Gastroesophageal sphincter (tissue), 4 donors: ENCODE measurements at places on chromosomes 12 and 14. TPM values are rescaled to one million over a fixed set of nuclear protein-coding genes. Genes with fewer than 3 reads are reported as not detected.

A2M gene
- total RNA-seq: 268 TPM

MTHFD1 gene
- 54.5 TPM for total RNA-seq

KRT71 gene
- total RNA-seq: not detected

VWF gene
- 94.3 TPM for total RNA-seq

EML5 gene
- total RNA-seq: 3.9 TPM

GLT1D1 gene
- total RNA-seq: 0.27 TPM

ASCL1 gene
- total RNA-seq: not detected

PSMA3 gene
- 103 TPM for total RNA-seq

DNA sequence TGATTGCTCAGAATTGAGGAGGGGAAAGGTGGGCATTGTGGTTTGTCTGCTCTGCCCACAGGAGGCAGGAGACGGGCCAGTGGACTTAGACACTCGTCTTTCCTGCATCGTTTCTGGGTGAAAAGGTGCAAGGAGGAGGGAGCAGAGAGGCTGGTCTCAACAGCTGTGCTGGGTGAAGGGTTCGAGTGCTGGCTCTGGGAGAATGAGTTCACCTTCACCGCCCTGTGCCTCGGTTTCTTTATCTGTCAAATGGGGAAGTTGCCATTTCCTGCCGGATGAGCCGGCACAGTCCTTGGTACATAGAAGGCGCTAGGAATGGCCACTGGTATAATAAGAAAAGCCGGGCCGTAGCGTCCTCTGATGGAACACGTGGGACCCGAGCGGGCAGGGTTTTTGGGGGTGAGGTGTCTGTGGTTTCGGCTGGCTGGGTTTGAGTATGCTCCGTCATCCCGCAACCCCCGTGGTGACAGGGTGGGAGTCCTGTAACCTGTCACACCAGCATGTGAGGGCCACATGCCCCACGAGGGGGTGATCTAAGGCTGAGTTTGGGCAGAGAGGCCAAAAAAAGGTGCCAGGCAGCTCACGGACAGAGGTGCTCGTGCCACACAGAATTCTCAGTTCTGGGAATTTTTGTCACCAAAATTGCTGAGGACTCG is 7.3 kb downstream of the BCL7A start:
- no peak for ATAC-seq

- ATAC-seq: no peak
These were observed 186.5 kb upstream of the HMGA2 start for GRCh38 chr12:65637774-65638173.

- ATAC-seq: peak; percentile 52
These were observed 619 bp upstream of the NTN4 start for GRCh38 chr12:95790917-95791849.

DNA sequence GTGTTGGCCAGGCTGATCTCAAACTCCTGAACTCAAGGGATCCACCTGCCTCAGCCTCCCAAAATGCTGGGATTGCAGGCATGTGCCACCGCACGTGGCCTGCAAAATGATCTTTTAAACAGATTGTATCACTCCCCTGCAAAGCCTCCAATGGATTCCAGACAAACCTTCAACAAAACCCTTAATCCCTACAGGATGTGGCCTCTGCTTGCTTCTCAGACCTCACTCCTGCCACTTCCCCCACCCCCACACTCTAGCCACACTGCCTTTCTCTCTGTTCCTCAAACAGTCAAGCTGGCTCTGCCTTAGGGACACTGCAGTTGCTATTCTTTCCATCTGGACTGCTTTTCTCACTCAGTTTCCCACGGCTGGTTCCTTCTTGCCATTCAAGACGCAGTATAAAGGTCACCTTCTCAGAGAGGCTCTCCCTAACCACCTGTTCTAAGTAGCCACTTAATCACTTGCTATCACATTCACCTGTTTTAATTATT is 47.3 kb upstream of the TMED10 start:
- no peak for ATAC-seq

- ATAC-seq: no peak
These were observed 315.3 kb downstream of the MED13L start for GRCh38 chr12:115962216-115962615.

GRCh38 chr14:68935761-68936214 is 43.3 kb downstream of the ACTN1 start:
- ATAC-seq: peak; percentile 52

DNA sequence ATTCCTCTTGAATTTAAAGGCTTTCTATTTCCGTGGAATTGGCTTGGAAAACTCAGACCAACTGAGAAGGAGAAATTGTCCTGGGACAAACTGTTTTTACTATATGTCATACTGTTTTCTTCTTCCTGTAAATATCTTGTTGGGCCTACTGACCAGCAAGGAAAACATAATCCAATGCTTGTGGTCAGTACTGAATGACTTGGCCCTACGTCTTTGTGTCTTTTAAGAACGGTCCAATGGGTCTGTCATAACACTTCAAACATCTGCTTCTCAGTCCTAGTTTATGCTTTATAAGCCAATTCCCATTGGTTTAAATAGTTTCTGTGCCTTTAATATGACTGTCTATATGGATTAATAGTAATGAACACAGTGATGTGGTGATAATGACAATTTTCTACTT is 248.5 kb upstream of the DDHD1 start:
- ATAC-seq: no peak

- no peak for ATAC-seq
These were observed 53.2 kb downstream of the AMN start for GRCh38 chr14:102975662-102976061.

DNA sequence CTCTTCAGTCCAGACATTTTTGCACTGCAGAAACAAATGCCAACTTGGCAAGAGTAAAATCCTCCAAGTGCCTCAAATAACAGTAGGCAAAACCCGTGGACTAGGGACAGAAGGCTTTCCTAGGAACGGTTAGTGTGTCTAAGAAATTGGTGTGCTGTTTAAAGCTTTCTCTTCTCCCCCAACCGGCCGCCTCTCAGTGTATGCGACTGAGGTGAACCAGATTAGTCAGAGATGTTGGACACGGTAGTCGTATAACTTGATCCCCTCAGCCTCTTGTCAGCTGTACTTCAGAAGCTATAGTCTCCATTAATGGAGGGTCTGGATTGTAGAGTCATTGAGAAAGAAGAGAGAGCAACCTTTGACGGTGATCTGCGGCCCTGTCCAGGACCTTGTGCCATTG is 21.7 kb downstream of the PPFIBP1 start:
- ATAC-seq: no peak

DNA sequence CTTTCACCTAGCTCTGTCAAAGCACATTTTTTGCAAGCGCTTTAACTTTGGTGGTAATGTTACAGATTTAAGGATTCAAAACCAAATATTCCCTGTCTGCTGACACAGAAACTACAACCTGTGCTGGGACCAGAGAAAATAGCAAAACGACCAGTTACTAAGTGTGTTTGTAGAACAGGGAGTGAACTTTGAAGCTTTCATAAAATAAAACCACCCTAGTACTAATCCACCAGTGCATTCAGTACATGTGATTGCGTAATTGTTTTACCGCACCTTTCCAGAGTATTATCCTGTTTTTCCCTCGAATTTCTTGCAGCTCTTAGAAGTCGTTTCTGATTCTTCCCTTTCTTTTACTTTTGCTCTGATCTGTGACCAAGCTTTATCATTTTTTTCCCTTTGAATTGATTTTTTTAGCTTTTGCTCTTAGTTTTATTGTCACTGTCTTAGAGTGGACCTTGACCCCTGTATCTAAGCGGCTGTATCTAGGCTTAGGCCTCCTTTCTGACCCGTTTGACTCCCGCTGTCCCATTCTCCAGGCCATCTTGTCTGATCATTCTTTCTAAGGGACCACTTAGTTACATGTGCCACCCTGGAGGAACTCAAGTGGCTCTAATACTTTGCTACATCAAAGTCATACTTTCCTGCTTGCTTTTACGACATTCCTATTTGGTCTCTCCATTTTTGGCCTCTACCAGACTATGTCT is 429.4 kb downstream of the PCNX1 start:
- ATAC-seq: no peak

GRCh38 chr12:39617887-39618286 is 1.7 kb downstream of the ABCD2 start:
- ATAC-seq: no peak

- no peak for ATAC-seq
These were observed 21.2 kb downstream of the PEX5 start for GRCh38 chr12:7210642-7211151.

- no peak for ATAC-seq
These were observed 163.7 kb upstream of the RPH3A start for GRCh38 chr12:112627851-112628250.

- no peak for ATAC-seq
These were observed 46.2 kb downstream of the KDM2B start for GRCh38 chr12:121534495-121535148.

- ATAC-seq: no peak
These were observed 707.4 kb upstream of the FBXO33 start for GRCh38 chr14:40139657-40140056.

DNA sequence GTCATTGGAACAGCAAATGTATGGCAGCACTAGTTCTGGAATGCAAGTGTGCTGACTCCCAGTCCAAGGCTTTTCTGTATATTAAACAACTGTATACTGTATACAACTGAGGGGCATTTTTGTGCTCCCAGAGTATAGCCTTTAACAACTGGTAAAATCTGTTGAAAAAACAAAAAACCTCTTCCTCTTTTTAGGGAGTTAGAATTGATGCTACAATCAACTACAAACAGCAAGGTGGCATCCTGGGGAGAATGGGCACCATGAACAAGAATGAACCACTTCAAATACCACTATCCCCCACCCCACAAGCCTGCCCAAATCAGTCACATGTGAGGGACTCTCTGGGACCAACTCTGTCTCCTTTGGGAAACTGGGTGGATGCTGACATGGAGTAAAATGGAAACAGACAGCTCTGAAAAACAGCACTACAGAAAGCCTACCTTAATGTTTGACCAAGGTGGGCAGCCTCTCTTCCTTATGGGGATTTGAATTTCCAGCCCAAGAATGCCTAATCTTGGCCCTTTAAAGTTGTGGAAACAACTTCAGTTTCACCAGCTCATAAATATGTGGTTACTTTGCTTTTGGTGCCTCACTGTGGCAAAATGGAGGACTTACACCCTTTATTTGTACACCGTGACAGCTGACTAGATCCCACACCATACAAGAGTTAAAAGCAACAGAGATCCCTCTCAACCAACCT is 7.5 kb downstream of the VTI1B start:
- ATAC-seq: peak; percentile 65

GRCh38 chr12:92493816-92494215 is 209.0 kb upstream of the PLEKHG7 start:
- no peak for ATAC-seq

- ATAC-seq: no peak
These were observed 11.0 kb upstream of the DHRS4 start for GRCh38 chr14:23942587-23942986.

DNA sequence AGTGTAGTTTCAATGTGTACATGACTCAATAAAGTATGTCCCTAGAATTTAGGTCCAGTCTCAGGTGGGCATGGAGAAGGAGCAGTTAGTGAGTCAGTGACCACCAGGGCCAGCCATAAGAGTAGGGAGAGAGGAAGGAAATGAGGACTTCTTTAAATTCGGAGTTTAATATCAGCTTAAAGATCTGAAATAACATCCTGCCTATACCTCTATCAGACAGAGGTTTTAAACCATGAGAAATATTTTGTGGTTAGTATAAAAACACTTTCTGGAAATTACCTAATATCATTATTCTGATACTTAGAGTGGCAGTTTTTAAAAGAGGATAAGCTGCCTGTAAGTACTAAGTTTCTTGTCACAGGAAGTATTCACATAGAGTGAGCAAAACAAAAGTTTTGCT is 61.7 kb upstream of the ST8SIA1 start:
- ATAC-seq: no peak

DNA sequence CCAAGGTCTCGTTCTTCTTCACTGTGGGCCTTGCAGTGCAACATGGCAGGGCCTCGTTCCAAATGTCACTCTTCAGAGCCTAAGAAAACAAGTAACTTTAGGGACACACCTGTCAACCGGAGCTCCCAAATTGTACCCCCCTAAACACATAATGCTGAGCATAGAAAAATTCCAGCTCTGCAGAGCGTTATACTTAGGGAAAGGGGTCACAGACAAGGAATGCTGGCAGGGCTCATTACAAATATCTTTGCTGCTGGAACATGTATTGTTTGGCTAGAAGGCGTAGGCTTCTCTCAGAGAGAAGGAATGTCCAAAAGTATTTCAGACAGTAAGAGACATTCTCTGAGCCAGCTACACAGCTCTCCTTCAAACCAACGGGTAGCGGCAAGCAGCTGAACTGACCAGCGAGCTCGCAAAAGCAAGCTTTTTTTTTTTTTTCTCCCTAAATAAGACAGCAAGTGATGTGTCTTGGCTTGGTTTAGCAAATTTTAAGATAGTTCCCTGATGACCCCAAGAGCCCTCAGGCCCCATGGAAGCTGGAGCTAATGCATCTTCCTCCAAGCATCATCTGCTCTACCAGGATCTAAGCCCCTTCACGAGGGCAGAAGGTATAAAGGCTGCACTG is 24.5 kb downstream of the SSH1 start:
- ATAC-seq: peak; percentile 86

- ATAC-seq: no peak
These were observed 7.1 kb downstream of the HECTD4 start for GRCh38 chr12:112375105-112375504.

DNA sequence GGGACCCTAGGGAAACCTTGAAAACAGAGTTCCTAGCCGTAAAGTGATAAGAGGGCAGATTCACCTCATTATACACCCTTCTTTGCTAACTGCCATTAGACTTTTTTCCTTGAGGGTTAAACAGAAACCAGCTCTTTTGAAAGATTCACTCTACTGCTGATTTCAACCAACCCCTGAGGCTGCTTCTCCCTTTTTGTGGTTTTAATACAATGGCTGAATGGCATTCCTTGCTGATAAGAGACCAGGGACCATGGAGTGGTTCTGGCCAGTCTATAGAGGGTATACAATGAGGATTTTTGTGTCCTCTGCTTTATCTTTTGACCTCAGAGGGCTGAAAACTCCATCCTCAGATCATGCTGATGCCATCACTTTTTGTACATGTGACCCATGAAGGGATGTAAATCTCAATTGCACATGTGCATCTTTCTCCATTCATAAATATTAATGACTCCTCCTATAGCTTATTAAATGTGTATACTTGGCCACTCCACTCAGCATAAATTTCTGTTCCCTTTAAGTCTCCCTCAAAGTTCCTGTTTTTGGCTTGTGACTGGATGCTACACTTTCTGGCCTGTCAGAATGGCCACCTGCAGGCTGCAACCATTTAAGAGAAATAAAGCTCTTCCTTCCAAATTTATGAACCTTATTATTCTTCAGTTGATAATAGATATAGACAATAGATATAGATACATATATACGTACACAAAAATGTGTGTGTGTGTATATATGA is 233.8 kb upstream of the SEL1L start:
- no peak for ATAC-seq

- no peak for ATAC-seq
These were observed 273.9 kb upstream of the MIS18BP1 start for GRCh38 chr14:45526715-45527549.
